ENCODE measurements at places on chromosomes 4 and X.
A peak's percentile ranks its signal among the peaks of the same experiment; 100 is the strongest.

- no peak for DNase-seq
Measured at GRCh38 chrX:105017641-105018040, 202.9 kb downstream of the TEX13A start.

DNA sequence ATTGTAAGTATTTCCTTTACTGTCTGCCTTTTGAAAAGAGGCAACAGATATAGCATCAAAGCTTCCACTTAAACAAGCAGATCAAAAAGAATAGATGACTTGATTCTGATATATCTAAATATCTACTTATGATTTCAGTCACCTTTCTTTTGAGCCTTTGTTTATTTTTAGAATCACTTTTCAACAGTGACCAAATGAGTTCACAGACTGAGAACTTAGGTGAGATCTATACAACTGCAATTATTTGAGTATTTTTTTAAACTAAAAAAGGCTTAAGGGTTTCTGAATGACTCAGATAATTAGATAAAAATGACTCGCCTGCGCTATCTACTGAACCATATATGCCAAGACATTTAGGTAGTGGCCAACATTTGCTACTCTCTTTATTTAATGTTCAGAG is 166.7 kb upstream of the KCNIP4 start:
- no peak for DNase-seq

DNA sequence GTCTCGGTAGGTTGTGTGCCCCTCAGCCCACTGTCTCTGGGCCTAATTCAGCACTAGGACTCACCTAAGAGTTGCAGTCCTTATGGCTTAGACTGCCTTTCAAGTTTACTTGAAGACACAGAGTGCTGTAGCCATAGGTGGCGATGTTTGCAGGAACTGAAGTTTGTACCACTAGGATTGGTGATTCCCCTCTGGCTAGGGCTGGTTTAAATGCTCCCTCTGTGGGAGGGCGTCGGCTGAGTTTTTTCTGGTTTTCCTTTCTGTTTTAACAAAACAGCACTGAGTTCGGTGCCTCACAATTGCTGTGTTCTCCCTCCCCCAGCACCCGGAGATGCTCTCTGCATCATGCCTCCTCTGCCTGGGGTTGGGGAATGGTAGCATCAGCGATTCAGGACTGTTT is 480.9 kb downstream of the PCDH11X start:
- no peak for DNase-seq

- no peak for DNase-seq
Measured at GRCh38 chrX:16828124-16828908, 41.8 kb downstream of the RBBP7 start.

GRCh38 chr4:8129136-8129535 is 29.5 kb downstream of the ABLIM2 start:
- DNase-seq = no peak

GRCh38 chr4:108851366-108851765 is 88.5 kb upstream of the ETNPPL start:
- DNase-seq = no peak

- DNase-seq = no peak
Measured at GRCh38 chrX:153963546-153963945, 8.1 kb downstream of the HCFC1 start.

GRCh38 chr4:78673337-78673736 is 102.8 kb upstream of the BMP2K start:
- DNase-seq = no peak

DNA sequence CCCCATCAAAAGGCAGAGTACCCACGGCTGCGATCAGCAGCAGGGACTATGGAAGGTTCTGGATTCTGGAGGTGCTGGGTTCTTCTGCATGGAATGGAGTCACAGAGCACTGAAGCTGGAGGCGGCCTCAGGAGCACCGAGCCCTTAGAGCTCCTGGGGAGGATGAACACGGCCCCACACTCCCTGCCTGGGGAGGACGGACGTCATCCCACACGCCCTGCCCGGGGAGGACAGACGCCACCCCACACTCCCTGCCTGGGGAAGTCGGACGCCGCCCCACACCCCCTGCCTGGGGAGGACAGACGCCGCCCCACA is 9.9 kb downstream of the LRPAP1 start:
- DNase-seq = no peak

DNA sequence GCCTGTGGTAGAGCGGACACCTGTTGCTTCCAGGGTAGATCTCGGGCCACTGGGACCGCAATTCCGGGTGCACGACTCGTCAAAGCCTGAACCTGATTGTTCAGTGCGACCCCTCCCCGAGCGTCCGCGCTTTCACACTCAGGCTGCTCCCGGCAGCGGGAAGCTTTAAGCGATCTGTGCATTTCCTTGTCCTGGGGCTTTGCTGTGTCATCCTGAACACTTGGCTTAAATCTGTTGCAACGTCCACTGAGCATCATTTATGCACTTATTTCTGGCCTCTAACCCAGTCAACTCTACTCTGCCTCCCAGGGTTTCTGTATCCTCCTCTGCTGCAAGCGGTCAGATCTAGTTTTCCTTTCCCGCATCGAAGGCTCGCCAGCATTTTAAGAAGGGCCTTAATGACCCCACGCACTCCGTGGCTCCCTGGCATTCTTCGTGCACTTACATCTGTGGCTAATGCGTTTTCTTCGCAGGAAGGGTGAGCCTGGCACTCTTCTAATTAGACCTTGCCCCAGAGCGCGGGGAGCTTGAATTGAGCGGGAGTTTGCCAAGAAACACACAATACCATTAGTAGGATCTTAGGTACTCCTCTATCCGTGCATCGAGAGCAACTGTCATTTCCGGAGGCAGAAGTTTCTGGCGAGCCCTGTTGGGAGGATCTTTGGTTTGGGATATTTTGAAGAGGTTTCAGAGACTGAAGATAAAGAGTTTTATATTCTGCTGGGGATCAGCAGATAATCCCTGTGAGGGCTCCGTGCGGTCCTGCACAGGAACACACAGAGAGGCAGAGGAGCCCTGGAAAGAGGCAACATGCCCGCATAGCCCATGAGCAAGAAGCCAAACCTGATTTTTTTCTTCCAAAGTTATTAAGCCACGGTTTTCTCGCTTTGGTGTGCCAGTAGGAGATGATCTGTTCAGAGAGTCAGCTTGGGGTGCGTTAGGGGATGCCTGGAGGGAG is 654 bp upstream of the DDIT4L start:
- no peak for DNase-seq

- peak; percentile 93 for DNase-seq
Measured at GRCh38 chr4:143335979-143336780, 496 bp upstream of the GAB1 start.

DNA sequence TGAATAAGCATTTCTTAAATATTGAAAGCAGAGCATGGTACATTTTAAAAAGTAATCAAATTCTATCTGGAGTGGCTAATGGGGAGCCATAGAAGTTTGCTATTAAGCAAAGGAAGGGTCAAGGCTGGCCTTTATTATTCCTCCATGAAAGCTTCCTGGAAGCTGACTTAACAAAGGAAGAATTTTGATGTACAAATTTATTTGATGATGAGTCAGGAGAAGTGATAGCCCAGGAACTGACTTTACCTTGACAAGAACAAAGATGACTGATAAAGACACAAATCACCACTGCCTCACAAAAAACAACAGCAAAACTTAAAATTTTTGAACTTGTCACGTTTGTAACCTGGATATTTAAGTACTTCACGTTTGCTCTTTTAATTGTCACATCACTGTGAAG is 872.1 kb downstream of the PCDH7 start:
- DNase-seq = no peak

DNA sequence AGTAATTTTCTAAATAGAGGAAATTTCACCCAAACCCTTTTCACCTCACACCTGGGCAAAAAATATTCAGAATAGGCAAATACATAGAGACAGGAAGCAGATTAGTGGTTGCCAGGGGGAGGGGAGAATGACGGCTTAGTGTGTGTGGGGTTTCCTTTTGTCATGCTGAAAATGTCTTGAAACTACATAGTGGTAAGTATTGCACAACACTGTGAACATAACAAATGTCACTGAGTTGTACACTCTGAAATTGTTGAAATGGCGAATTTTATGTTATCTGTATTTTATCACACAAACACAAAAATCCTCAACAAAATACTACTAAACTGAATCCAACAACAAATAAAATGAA is 60.7 kb upstream of the PLAC1 start:
- no peak for DNase-seq

DNA sequence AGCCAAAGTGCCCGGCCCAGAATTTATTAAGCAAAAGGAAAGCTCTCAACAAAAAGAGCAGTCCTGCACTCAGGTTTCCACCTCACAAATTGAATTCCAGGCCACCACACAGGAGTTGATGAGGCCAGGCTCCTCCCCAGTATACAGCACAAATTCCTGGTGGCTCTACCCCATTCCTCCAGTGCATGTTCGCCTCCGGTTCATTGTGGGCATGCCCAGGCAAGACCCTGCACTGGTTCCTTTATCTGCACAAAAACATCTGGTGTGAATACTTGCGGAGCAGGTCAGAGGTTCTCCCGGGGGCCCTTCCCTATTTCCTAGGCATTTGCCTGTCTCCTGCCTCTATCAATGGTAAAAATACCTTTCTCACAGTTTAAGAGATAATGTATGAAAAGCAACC is 195.2 kb upstream of the ANXA10 start:
- DNase-seq = no peak

- DNase-seq = no peak
Measured at GRCh38 chr4:17613761-17614415, 553 bp upstream of the MED28 start.

DNA sequence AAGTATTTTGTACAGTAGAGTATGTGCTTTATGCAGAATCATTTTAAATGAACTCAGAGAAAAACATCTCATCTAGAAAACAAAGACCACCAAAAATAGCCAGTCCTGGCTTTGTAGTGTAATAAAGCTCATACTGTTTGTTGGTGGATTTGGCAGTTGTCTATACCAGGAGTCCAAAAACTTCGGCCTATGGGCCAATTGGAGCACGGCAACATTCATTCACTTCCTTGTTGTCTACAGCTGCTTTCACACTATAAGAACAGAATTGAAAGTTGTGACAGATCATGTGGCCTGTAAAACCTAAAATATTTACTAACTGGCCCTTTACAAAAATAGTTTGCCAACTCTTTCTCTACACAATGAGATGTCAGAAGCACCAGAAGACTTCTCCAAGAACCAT is 5.3 kb downstream of the FBXW7 start:
- no peak for DNase-seq

- DNase-seq = no peak
Measured at GRCh38 chr4:88549815-88550214, 26.2 kb upstream of the PYURF start.

GRCh38 chr4:41181037-41181436 is 33.3 kb downstream of the APBB2 start:
- no peak for DNase-seq

GRCh38 chrX:145213504-145213903 is 33.8 kb upstream of the SPANXN1 start:
- DNase-seq = no peak

DNA sequence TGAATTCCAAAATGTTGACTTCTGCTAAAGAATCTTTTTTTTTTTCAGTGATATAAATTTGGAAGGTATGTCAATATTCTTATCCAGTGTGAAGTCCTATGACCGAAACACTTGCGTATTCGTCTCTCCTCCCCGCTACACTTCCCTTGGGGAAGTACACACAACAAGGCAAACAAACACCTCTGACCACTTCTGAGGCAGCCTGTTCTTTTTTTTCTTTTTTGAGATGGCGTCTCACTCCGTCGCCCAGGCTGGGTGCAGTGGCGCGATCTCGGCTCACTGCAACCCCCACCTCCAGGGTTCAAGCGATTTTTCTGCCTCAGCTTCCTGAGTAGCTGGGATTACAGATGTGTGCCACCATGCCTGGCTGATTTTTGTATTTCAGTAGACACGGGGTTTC is 78.1 kb upstream of the DHRSX start:
- no peak for DNase-seq

- DNase-seq = no peak
Measured at GRCh38 chr4:102589743-102590142, 88.6 kb downstream of the NFKB1 start.

- no peak for DNase-seq
Measured at GRCh38 chr4:120215350-120215749, 148.7 kb upstream of the MAD2L1 start.

GRCh38 chrX:39438603-39439602 is 637.6 kb downstream of the MID1IP1 start:
- DNase-seq = no peak

DNA sequence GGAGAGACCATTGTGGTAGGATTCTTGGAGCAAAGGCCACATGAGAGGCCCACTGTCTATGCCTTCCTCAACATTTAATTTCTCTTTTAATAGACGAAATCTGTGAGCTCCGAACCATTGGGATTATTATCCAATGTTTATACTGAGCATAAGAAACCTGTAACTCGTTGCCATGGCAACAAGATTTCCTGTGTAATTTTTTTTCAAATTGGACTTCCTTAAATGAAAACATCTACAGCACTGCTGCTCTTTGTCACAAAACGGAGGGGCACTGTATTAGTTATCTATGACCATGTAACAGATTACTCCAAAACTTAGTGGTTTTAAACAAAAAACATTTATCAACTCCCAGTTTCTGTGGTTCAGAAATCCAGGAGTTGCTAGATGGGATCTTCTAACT is 38.7 kb downstream of the PPP1R2C start:
- no peak for DNase-seq

DNA sequence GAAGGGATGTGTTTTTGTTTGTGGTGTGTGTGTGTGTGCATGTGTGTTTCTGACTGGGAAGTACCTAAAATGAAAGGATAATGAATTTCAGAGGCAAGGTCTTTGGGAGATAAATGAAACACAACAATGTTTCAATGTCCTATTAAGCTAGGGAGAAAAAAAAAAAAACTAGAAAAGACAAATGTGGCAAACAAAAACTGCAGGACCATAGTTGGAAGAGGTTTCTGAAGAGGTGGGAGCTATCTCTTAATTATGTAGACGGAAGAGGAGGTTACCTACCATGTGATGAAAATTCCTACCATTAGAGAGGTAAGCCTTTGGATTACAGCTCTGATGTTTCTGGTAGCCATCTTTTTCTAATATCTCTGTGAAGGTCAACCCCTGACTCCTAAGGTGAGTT is at the start of gene TRPC5OS:
Gene TRPC5OS (plus strand): TSS at position 301 of the 400 bp plus-strand sequence. CDS start 25,669 bp downstream, outside the sequence.
- no peak for DNase-seq

GRCh38 chr4:140117947-140118346 is 36.0 kb downstream of the MAML3 start:
- no peak for DNase-seq

DNA sequence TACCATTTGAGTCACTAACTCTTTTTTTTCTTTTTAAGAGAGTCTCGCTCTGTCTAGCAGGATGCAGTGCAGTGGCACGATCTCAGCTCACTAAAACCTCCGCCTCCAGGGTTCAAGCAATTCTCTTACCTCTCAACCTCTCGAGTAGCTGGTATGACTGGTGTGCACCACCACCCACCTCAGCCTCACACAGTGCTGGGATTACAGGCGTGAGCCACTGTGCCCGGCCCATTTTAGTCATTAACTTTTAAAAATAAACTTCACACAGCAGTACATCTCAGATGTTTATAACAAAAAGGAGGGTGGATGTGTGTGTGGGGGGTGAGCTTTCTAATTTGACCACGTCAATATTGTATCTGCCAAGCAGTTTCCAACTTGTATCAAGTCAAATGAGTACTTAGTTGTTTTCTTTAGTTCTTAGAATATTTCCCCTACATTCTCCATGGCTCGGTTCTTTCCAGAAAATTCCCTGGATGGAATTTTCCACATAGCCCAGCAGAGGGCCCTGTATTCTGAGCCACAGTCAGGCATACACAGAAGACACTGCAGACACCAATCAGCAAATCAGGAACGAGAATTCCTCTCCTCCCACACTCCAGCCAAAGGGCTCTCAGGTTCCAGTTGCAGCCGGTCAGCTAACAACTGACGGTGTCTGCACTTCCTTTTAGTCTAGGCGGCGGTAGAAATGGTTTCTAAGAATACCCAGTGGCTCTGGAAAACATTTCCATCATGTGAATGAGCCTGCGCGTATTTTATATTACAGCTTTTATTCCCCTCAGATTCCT is 20.1 kb upstream of the ARAF start:
- DNase-seq = peak; percentile 39

GRCh38 chr4:86961605-86962295 is 26.9 kb downstream of the AFF1 start:
- no peak for DNase-seq
